ENCODE measurements at places on chromosomes 7 and 10. TPM values are rescaled to one million over a fixed set of nuclear protein-coding genes. Genes with fewer than 3 reads are reported as not detected.

The CCDC3 gene
- total RNA-seq, result 0.07 TPM

The ARHGAP22 gene
- 95.1 TPM for total RNA-seq

The ZNF239 gene
- total RNA-seq, result 8.1 TPM

The CEP55 gene
- total RNA-seq, result 53.6 TPM

The OR2A12 gene
- not detected for total RNA-seq

The ZNF804B gene
- total RNA-seq, result not detected
